Stimulated activated CD4-positive, alpha-beta T cell treated with anti-CD3 and anti-CD28 coated beads, Interleukin-2, amount 100 ng/mL, for 48 hours (primary cell): ENCODE measurements at places on chromosomes 4 and X.

DNA sequence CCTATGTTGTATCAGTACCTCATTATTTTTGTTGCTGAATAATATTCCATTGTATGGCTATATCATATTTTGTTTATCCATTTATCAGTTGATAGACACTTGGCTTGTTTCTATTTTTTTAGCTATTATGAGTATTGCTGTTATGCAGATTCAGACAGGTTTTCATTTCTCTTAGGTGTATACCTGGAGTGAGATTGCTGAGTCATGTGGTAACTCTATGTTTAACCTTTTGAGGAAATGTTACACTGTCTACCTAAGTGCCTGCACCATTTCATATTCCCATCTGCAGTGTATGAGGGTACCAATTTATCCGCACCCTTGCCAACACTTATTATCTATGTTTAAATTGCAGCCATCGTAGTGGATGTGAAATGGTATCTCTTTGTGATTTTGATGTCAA lies 43.0 kb upstream of the SH3RF1 start:
- no peak for DNase-seq

DNA sequence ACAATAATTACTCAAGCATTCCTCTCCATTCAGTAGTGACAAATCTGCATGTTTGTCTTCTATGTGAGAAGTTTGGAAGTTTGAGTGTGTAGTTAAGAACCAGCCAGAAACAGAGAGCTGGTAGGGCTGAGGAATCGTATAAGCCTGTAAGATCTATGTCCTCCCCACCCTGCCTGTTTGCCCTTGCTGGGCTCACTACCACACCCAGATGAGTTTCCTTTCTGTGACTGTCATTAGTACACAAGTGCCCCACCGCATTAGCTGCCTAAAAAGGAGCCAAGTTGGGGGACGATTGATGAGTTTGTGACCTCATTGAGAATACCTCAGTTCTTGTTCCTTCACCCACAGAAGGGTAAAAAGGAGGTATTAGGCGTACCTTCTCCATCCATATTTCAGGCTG lies 28.3 kb downstream of the DOCK11 start:
- no peak for DNase-seq

- DNase-seq = no peak
Observed at GRCh38 chr4:177246641-177247584, 62.8 kb upstream of the NEIL3 start.

GRCh38 chr4:165532976-165533375 lies 154.2 kb downstream of the CPE start:
- no peak for DNase-seq

GRCh38 chrX:28920153-28920943 lies 333.1 kb downstream of the IL1RAPL1 start:
- no peak for DNase-seq
